NCI-H1417 treated with DMSO at 0.1 percent for 48 hours (cell line): ENCODE measurements at places on chromosomes 12 and 14.

GRCh38 chr12:124909831-124910560, 4.5 kb downstream of the UBC start:
- no peak for DNase-seq

DNA sequence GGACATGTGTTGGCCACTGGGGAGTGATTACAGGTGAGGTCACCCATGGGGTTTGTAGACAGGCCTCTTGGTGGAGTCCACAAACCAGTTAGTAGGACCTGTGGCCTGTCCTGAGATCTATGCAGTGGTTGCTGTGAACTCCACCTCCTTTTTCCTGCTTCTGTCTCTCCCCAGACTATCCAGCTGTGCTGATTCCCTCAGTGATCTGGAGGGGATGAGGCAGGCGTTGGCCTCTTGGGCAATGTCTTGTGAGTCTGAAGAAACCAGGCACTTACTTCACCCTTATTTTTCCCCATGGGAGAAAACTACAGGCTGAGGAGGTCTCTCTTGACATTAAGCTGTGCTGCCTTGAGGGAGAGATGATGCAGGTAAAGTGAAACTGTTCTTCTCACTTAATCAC, 257.2 kb upstream of the PRICKLE1 start:
- DNase-seq = no peak

DNA sequence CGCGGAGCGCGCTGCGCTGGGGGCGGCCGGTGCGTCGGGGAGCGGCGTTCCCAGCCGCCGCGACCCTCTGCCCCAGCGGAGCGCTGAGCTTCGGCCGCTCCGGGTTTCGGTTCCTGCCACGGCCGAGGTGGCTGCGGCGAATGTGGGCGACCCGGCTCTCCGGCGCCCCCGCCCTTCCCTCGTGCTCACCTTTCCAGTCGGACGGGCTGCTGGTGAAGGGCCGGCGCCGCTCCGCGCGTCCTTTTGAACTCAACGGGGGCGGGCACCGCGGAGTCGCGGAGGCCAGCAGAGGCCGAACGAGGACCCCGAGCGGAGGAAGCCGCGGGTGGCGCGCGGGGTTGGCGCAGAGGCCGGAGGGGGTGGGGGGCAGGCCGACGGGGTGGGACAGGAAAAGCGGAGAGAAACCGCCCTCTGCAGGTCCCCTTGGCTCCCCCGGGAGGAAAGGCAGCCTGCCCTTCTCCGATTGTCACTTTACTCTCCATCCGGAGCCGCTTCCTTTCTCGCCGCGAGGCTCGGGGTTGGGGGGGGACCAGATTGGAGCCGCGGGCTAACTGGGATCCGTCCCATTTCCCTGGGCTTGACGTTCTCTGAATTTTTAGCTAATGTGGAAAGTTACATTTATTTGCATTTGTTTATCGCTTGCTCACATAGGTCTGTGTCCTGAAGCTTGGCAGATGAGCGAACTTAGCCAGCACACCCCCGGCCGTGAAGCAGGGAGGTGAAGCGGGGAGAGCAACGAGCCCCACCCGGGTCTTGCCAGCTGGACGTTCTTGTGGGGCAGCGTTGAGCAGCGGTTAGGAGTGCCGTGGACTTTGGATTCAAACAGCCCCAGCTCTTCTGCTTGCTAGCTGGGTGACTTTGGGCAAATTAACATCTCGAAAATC, at the start of gene SMAGP:
SMAGP (minus strand) TSS at position 349 of the 884 bp plus-strand sequence. CDS start 1,137 bp downstream, outside the sequence.
- peak; percentile 18 for DNase-seq

DNA sequence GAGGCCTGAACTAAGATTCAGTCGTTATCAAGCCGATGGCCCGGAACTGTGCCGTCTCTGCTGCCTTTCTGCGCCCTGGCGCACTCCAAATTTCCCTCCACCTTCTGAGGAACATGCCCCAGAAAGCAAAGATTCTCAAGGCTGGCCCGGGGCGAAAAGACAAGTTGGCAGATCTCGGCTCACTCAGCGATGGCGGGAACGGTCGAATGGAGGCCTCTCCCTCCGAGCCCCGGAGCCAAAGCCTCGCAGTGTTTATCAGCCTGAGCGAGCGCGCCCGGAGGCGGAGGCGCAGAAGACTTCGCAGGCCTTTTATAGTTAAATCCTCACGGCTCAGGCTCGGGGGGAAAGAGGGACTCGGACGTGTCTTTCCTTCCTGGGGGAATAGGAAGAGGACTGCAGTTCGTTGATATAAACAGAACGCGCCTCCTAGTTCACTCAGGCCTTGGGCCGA, 5.6 kb downstream of the TBX5 start:
- DNase-seq = no peak

DNA sequence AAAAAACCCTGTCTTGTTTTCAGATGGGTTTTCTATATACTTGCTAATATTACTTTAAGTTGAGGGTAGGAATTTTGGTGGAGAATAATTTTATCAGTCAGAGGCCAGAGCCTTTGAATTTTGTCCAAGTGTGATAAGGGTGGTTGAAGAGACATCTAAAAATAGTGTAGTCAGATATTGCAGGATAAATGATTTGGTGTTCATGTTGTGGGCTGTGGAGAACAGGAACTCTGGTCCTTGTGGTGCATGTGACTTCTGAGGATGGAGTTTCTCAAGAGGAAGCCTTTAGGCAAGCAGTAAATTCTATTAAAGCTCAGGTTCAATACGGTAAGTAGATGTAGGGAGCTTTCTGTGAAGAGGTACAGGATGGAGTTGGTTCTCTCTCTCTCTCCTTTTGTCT, 2.8 kb downstream of the ADAM21 start:
- DNase-seq = no peak

DNA sequence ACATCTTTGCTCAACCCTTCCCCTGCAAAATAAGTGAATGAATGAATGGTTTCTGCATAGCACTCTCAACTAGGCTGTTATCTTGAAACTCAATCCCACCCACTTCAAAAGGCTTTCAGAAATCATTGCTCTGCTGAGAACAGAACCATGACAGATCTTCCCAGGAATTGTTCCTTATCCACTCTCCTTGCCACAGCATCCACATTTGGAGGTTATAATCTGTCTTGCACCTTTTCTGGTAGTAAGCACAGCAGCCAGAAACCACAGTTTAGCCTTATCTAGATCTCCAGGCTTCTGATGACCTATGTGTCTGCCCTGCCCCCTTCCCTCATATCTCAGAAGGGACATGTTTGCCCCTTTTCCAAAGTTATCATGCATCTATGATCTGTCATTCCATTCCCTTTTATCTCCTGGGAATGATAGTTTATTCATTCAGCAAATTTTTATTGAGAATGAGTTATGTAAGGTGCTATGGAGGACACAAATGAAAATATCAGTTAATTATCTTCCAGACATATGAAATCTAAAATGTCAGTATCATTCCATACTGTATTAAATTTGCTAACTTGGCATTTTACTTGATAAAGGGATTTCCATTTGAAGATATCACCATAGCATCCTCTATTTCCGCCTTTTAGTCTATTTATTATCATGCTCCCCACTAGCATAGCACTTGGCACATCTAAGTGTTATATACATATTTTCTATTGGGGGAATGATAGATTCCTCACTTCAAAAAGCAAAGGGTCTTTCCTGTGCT, 21.4 kb downstream of the LGR5 start:
- DNase-seq = no peak

GRCh38 chr12:116136340-116136739, 141.2 kb downstream of the MED13L start:
- no peak for DNase-seq
